ENCODE measurements at places on chromosomes 6 and 20. TPM values are rescaled to one million over a fixed set of nuclear protein-coding genes. Genes with fewer than 3 reads are reported as not detected.

DZANK1 gene
- 0.64 TPM for total RNA-seq

GSTA2 gene
- not detected for total RNA-seq

ZDHHC14 gene
- 2.6 TPM for total RNA-seq

BACH2 gene
- 0.64 TPM for total RNA-seq

GCNT2 gene
- total RNA-seq, result under 0.01 TPM

KIF6 gene
- total RNA-seq, result 0.32 TPM

LATS1 gene
- total RNA-seq, result 25.9 TPM

CD83 gene
- 0.32 TPM for total RNA-seq

CALHM4 gene
- total RNA-seq, result not detected

ENTPD6 gene
- 37.7 TPM for total RNA-seq

IER3 gene
- 187 TPM for total RNA-seq

LGSN gene
- total RNA-seq, result 0.32 TPM

PDRG1 gene
- 2.6 TPM for total RNA-seq

CDH22 gene
- total RNA-seq, result not detected

C6orf58 gene
- not detected for total RNA-seq

RSPH4A gene
- 0.32 TPM for total RNA-seq

EEF1A2 gene
- total RNA-seq, result 0.43 TPM

AHCY gene
- total RNA-seq, result 81.5 TPM

SUPT3H gene
- total RNA-seq, result 10.0 TPM

MYMX gene
- total RNA-seq, result not detected

METTL24 gene
- total RNA-seq, result not detected

RNF39 gene
- not detected for total RNA-seq

LHFPL5 gene
- total RNA-seq, result not detected

ACTR5 gene
- 6.4 TPM for total RNA-seq

HLA-DQB2 gene
- total RNA-seq, result not detected

KIF25 gene
- total RNA-seq, result under 0.01 TPM

PAX1 gene
- not detected for total RNA-seq

GTF3C6 gene
- 65.2 TPM for total RNA-seq

LAMP5 gene
- not detected for total RNA-seq

RBPJL gene
- total RNA-seq, result not detected

PAK1IP1 gene
- total RNA-seq, result 19.0 TPM

WFDC9 gene
- total RNA-seq, result not detected

NFATC2 gene
- total RNA-seq, result under 0.01 TPM

SIRPD gene
- under 0.01 TPM for total RNA-seq

DACT2 gene
- total RNA-seq, result not detected

JAG1 gene
- 12.1 TPM for total RNA-seq

ZBTB46 gene
- total RNA-seq, result 13.8 TPM

SMIM28 gene
- not detected for total RNA-seq

Measured in fibroblast of villous mesenchyme (primary cell).